ENCODE measurements at places on chromosomes 7 and 10. TPM values are rescaled to one million over a fixed set of nuclear protein-coding genes. Genes with fewer than 3 reads are reported as not detected.

GLI3 gene
- total RNA-seq: 3.1 TPM

PCGF6 gene
- 5.1 TPM for total RNA-seq

LIPK gene
- not detected for total RNA-seq

MMP21 gene
- total RNA-seq: 0.85 TPM

CTAGE8 gene
- not detected for total RNA-seq

CLRN3 gene
- not detected for total RNA-seq

OR2A5 gene
- not detected for total RNA-seq

EGR2 gene
- 10.0 TPM for total RNA-seq

RGS10 gene
- total RNA-seq: 21.4 TPM

PAPOLB gene
- 0.20 TPM for total RNA-seq

- peak; percentile 5 for DNase-seq
Measured at GRCh38 chr7:25852939-25853271, 299.1 kb upstream of the NFE2L3 start.

DNA sequence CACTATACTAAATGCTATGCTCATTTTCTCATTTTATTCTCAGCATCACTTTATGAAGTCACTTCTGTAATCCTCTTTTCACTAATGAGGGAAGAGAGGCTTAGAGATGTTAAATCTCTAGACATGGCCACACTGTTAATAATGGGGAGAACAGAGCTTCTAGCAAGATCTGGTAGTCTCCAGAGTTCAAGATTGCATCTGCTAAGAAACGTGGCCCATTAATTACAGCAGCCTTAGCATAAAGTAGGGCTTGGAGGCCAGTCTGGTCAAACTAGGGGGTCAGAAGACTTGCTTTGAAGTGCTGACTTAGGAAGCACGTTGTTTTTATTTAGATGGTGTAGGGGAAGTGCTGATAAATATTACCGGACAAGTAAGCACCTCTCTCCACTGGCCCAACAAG lies 29.3 kb downstream of the ARL4A start:
- DNase-seq: no peak

GRCh38 chr10:103995134-103995533 lies 28.2 kb downstream of the SLK start:
- DNase-seq: no peak

- no peak for DNase-seq
Measured at GRCh38 chr7:27994639-27995038, 186.0 kb downstream of the JAZF1 start.

GRCh38 chr10:31644931-31645633 lies 283.5 kb downstream of the ARHGAP12 start:
- no peak for DNase-seq

DNA sequence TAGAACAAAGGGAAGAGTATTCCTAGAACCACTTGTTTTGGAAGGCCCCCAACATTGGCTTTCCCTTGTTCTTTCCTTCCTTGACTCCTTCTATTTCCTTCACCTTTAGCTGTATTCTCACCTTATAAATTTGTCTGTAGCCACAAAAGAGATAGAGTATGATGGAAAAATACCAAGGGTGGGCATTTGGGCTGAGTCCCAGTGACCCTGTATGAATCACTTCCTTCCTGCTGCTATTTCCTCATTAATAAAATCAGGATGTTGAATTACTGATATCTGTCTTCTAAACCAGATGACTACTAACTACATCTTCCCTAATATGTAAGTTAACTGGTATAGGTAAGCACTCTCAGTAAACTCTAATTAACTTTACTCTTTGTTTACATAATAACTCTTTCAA lies 55.1 kb downstream of the IFIT5 start:
- no peak for DNase-seq

GRCh38 chr10:4684434-4684833 lies 141.6 kb upstream of the AKR1E2 start:
- no peak for DNase-seq

- DNase-seq: no peak
Measured at GRCh38 chr10:966466-967235, 21.6 kb upstream of the GTPBP4 start.

- no peak for DNase-seq
Measured at GRCh38 chr10:61063034-61063433, 119.0 kb upstream of the RHOBTB1 start.

DNA sequence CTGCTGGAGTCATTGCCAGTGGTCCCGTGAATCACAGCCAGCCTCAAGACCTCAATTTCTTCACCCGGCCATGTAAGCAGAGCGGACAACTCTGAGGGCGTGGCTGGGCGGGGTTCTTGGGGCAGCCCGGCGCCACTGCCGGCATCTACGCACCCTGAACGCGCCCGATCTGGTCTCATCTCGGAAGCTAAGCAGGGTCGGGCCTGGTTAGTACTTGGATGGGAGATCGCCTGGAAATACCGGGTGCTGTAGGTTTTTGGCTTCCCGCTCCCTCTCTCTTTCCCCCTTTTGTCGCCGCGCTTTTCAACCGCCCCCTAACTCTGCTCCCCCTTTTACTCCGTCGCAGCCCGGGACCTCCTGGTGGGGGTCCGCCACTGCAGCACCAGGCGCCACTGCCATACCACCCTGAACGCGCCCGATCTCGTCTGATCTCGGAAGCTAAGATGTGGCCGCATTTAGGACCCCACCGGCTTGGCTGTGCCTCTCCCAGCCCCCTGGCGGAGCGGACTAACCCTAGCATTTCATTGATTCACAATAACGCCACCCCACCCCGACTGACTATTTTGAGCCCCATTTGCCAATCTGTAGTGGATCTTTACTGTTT lies 25.3 kb downstream of the GARIN1A start:
- peak; percentile 32 for DNase-seq

DNA sequence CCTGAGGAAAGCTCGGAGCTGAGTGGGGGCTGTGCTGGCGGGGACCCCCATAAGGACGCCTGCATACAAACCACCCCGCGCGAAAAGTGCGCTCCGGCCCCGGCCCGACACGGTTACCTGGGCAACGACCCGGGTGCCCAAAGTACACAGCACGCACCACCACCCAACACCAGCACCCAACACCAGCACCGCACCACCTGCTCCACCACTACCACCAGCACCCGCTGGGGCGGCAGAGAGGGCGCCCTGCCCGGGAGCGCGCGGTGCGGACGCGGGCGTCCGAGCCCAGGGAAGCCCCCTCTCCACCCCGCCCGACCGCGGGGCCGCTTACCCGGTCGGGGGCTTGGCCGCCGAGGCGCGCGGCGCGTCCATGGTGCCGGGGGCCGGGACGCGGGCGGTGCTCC lies 345 bp downstream of the COBL start:
- DNase-seq: no peak
